NCI-H1105 treated with DMSO at 0.1 percent for 48 hours (cell line): ENCODE measurements at places on chromosomes 1 and 21.

- no peak for DNase-seq
These were observed 163.8 kb downstream of the BACH1 start for GRCh38 chr21:29462479-29462878.

- peak; percentile 11 for DNase-seq
These were observed 235.5 kb upstream of the RRP15 start for GRCh38 chr1:218049641-218050040.

DNA sequence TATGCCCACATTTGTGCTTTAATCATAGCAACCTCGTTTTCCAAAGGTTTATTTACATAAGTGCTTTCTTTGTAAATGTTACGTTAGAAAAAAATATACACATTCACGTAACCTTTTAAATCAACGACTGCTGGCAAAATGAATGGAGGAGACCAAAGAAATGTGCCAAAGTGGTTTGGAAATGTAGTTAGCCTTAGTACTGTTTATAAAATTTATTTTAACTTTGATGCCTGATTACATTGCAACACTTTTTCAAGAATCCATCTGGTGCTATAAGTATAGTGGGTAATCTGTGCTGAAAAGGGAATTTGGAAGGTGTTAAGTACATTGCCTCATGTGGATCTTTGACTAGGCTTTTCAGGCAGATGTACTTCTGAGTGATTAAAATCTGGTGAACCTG lies 108.9 kb downstream of the IFI44 start:
- no peak for DNase-seq

DNA sequence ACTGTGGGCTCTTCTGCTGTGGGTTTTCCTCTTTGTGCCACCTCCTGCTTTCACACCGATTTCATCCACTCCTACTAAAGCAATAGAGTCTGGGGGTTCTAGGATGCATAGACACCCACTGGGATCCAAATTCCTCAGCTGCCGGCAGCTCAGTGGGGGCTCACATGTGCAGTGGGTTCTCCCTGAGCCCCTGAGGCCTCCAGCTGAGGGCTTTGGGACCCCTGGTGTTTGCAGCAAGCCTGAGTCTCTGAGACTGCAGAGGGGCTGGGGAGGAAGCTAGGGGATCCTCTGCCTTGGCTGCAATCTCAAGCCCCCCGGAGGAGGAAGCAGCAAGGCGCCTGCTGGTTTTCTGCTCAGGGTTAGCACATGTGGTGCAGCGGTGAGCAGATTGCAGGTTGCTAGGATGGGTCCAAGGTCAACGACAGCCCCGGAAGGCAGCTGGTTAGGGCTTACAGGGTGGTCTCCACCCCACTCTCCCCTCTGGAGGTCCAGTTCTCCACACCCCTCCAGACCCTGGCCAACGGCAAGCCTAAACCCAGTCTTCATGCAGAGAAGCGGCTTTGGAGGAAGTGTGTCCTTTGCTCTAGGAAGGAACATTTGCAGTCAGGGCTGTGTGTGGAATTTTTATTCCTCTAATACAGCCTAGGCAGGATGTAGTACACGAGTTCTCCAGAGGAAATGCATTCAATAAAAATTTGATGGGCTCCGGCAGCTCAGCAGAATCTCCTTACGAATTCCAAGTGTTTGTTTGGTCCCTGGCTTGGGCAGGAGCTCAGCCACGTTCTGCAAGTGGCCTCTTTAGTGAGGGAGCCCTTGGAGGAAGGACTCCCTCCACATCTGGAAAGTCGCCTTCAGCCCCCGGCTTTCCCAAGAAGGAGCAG lies 269.1 kb upstream of the VAMP3 start:
- DNase-seq, result no peak

DNA sequence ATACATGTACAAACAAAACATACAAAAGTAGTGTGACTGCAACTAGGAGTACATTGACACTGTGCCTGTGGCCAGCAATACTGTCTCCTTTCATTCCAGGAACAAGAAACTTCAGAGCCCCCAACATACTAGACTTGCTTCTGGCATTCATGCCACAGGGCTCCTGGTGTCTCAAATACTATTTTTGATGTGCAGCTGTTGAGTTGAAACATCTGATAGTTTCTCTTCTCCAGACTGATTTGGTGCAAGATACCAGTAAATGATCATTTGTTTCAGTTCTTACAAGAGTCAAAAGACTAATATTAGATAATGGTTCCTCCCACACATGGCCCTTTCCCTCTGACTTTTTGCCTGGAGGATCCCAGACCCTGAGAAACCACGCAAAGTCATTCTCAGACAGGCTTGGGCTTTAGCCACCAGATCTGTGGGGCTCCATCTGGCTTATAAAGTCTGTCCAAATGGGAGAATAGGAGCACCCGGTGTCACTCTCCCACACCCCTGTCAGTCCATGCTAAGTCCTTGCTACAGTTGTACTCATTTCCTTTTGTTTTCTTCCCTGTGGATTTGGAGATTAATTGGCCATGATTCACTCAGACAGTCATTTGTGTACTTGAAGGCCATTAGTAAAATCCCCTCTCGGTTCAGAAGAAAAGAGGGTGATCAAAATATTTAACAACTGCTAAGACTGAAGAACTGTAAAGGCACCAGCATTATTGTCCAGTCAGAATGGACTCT lies 163.5 kb upstream of the RUNX1 start:
- DNase-seq, result no peak

GRCh38 chr1:1620433-1621139 lies 5.3 kb downstream of the MIB2 start:
- no peak for DNase-seq

DNA sequence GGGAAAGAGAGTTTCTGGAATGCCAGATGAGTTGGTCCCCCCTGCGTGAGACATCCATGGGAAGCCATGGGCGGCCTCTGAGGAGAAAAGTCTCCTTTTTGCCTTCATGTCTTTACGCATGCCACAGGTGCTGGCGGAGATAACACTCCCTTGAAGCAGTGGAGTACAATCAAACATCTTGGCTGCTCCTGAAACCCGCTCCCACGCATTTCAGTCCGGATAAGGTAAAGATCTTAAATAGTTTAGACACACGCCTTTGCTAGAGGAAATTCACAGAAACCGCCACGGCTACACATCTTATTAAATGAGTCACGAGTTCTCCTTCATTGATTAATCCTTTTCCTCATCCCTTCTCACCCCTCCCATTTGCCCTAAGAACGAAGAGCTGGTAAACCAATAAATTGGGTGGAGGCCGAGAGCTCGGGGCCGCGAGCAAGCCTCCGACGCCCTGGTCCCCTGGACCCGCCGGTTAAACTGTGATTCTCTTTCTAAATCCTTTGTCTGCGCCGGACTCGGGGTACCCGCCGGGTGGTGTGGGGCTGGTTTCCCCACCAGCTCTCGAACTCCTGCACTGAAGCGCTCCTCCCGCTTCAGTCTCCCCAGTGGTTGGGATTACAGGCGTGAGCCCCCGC lies 6.6 kb upstream of the ZNF669 start:
- DNase-seq, result no peak

- no peak for DNase-seq
These were observed 12.4 kb upstream of the POFUT2 start for GRCh38 chr21:45299864-45300785.

DNA sequence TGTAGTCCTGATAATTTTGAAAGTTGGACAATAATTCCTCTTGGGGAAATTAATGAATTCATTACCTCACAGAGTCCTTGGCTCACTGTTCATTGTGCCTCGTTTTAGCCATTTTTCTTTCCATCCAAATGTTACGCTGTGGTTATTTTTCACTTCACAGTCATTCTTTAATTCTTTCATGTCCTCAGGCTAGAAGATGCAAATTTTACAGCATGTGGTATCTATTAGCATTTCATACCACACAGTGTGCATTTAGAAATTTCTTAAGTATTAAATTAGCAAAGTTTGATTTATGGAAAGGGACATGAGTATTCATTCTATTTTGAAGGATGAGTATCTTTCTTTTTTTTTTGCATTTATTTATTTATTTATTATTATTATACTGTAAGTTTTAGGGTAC lies 18.4 kb downstream of the OR2L3 start:
- DNase-seq, result no peak

DNA sequence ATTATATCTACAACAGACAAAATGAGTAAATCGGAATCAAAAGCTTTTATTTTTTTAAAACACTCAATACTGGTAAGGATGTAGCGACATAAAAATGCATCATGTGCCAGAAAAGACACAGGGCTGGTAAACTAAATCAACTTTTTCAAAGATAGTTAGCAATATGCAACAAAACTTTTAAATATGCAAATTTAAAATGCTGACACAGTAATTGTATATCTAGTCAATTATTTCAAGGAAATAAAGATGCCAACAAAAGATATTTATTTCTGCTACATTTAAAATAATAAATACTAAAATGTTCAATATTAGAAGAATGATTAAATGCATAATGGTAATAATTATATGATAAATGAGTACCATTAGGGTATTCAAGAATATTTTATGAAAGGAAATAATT lies 295.1 kb downstream of the SMYD3 start:
- DNase-seq, result no peak

DNA sequence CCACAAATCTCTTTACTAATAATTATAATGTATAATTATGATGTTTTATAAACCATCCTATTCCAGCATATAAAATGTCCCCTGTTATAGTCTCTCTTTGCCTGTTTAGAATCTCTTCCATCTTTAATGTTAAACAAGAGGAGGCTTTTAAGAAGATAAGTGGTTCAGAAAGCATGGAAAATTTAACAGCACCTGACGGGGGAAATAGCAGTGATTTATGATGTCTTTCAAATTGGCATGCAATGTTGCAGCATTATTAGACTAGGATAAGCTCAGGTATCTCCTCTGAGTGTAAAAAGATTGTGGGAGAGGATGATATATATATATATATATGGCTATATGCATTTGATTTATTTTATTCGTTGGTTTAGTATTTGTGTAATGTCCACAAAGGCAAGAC lies 24.4 kb downstream of the GIPC2 start:
- DNase-seq, result peak; percentile 18

DNA sequence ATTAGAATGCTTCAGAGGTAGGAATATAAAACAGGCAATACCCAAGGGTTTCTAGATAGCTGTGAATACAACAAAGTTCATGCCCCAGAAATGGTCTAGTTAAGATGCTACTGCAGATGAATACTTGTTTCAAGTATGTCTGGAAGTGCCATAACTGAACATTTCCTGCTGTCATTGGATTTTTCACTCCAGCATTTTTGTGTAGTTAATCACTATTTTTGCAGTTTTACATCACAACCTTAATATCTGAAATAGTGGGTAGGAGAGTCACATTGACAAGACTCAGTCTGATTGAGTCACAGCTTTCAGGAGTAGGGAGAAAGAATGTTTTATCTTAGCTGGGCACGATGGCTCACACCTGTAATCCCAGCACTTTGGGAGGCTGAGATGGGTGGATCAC lies 126.4 kb upstream of the C1orf21 start:
- DNase-seq, result no peak

DNA sequence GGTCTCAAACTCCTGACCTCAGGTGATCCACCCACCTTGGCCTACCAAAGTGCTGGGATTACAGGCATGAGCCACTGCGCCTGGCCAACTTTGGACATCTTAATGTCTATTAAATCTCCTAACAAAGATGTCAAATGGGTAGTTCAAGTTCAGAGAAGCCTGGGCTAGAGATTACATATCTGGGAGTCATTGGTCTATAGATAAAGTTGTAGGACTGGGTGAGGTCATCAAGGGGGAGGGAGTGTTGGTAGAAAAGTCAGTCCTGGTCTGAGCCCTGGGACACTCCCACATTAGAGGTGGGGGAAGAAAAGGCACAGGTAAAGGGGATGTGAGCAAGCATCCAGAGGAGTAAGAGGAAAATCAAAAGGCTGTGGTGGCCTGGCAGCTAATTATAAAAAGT lies 6.6 kb downstream of the UBIAD1 start:
- DNase-seq, result no peak
